ENCODE measurements at places on chromosomes 7 and 10.

GRCh38 chr10:17088118-17088806 is 41.3 kb downstream of the CUBN start:
- DNase-seq, result no peak

- no peak for DNase-seq
Measured at GRCh38 chr10:131533846-131534526, 222.5 kb upstream of the TCERG1L start.

DNA sequence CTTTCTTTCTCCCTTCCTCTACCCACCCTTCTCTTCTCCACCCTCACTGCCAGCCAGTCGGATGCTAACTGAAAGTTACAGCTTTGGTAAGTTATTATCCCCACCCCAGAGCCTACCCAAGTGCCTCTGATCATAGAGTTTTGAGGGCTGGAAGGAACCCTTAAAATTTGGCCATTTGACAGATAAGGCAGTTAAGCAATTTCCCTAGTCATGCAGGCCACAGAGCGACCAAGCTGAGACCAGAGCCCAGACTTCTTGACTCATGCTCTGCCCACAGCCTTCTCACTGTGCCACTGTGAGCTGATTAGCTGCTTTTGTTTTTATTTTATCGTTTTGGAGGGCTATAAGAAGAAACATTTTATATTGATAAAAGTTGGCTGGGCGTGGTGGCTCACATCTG is 17.2 kb downstream of the SAP25 start:
- no peak for DNase-seq

- DNase-seq, result peak; percentile 40
Measured at GRCh38 chr10:70162892-70163201, 7.5 kb downstream of the SAR1A start.

DNA sequence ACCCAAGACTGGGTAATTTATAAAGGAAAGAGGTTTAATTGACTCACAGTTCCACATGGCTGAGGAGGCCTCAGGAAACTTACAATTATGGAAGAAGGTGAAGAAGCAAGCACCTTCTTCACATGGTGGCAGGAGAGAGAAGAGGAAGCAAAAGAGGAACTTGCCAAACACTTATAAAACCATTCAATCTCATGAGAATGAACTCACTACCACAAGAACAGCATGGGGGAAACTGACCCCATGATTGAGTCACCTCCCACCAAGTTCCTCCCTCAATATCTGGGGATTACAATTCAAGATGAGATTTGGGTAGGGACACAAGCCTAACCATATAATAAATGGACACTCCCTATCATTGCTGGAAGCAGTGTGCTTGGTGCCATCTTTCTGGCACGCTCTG is 506.3 kb downstream of the CALN1 start:
- no peak for DNase-seq

GRCh38 chr10:112071596-112072133 is 111.9 kb downstream of the GPAM start:
- DNase-seq, result no peak

DNA sequence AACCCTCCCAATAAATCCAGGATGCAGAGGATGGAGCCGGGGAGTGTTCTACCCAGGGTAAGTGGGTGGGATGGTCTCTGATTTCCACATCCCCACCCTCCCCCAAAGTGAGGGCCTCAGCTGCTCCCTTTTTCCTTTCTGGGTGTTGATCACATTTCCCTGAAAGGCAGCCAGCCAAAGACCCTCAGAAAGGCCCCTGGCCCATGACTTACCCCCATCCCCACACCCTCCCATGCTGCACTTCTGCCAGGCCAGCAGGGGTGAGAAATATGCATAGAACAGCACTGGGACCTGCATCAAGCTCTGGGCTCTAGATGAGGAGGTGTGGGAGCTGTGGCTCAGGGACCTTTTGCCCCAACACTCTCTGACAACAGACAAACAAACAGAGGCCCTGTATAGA is 927.3 kb upstream of the ZNF722 start:
- peak; percentile 7 for DNase-seq

- DNase-seq, result no peak
Measured at GRCh38 chr7:77540402-77540822, 3.3 kb downstream of the PTPN12 start.

GRCh38 chr10:94353336-94353735 is 9.4 kb downstream of the NOC3L start:
- no peak for DNase-seq

GRCh38 chr7:155988416-155988815 is 176.2 kb upstream of the SHH start:
- peak; percentile 22 for DNase-seq

GRCh38 chr10:74890460-74890859 is 64.1 kb downstream of the KAT6B start:
- no peak for DNase-seq

- no peak for DNase-seq
Measured at GRCh38 chr7:129609666-129610065, 1.9 kb upstream of the NRF1 start.

GRCh38 chr7:36781011-36781738 is 56.9 kb upstream of the AOAH start:
- peak; percentile 62 for DNase-seq

DNA sequence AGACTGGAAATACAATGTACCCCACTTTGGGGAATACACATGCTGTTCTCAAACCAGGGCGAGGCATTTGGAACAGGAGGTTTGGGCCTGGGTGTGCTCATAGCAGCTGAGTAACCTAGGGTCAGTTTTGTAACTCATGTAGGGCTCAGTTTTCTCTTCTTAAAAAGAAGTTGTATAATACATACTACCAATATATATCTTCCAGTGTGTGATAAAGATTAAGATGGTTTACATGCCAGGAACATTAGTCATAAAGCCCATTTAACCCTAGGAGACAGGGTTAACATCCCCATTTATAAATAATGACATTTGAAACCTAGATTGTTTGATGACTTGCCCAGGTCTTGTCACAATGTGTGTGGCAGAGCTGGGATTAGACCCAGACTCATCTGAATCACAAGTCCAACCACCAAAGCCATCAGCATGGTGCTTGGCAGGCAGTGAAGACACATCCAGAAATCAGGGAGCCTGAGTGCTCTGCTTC is 6.0 kb downstream of the AKR1B10 start:
- DNase-seq, result no peak

DNA sequence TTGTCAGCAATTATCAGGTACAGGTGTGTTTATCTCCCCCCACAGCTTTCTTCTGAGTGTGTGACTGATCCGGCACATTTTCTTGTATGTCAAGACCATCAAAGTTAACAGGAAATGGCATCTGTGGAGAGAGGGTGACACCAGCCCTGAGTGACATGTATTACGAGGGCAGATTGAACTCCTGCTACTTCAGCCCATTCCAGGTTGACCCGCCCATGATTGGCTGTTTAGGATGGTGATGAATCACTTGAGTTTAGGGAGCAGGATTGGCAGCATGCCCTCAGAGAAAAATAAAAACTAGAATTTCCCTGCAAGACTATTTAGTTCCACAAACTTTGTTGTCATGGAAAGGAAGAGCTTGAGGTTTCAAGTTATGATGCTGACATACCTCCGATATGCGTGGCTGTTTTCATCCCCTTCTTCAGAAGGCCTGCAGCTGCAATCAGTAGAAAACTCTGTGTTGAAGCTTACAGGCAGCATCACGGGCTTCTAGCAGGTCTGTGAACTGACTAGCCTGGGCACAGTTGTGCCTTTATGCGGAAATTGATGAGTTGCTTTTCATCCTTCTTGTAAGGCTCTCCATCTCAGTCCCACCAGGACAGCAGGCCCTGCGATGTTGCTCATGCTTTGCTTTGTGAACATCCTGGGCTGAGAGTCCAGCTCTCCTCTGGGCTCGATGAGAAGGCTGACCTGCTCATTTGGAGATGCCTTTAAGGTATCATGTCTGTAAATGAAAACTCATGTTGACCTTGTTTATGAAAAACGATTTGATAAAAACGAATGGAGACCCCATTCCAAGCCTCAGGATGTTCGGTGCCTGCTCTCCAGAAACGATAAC is 8.0 kb upstream of the CELF2 start:
- DNase-seq, result no peak

- no peak for DNase-seq
Measured at GRCh38 chr7:94173436-94173835, 169.3 kb upstream of the BET1 start.

- no peak for DNase-seq
Measured at GRCh38 chr10:24597961-24598360, 125.7 kb downstream of the ARHGAP21 start.

DNA sequence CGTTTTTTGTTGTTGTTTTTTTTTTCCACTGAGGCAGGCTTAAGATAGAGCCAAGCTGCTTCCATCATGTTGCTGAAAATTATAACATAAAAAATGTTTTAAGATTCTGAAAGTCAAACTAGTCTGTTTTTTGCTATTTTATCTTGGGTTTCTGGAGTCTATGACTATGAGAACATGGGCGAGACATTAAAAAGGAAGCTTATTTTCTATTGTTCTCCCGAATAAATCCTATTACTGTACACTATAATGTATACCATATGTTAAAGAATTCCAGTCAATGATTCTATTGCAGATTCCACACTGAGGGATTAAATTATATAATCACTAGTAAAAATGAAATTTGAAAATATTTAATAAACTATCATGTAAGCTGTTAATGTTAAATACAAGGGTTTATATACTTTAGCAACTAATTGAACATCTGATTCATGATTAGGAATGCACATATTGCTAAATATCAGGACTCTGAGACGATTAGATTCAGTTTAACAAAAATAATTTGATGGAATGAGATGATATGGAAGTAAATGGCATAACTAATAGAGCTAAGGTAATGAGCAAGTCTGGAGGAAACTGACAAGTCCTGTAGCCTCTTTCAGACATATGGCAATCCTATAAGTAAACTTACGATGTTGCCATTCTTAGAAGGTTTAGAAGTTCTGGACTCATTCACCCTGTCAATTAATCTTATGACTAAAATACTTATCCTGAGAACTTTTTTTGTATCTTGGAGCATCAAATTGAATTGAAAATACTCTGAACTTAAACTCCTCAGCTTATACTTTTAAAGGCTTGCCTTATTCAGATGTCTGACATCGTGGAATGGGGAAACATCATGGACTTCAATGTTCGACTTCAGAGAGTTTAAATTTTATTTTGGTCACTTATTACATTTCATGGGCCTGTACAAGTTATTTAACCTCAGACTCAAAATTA is 294.8 kb upstream of the DGKB start:
- DNase-seq, result no peak

DNA sequence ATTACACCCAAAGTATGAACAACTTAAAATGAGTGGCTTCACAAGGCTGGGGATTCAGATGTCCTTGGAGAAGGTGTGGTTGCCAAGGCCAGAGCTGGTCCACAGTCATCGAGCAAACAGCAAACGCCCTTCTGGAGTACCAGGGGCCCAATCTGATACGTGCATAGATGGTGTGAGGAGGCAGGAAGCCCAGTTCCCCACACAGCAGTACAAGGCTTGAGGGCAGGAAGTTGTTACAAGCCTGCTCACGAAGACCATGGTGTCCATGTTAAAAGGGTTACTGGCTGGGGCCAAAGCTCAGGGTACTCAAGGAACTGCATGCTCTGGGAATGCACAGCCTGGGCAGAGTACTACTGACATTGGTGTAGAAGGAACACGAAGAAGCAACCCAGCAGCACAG is 4.6 kb upstream of the ANKRD26 start:
- DNase-seq, result no peak

DNA sequence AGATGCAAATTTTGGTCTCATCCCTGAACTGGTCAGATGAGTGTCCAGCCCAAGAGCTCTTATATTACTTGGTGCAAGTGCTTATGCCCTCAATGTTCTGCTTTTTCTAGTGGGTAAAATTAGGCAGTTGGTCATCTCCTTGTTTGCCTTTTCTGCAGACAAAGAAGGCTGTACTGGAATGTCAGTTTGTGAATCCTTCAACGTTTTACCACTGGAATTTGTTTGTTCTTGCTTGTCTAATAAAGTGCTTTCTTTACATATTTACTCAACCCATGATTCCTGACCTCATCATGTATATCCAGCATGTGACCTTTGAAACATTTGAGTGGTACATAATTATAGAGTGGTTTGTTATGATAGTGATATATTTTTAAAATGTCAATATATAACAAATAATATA is 232.2 kb upstream of the TEX47 start:
- DNase-seq, result no peak

DNA sequence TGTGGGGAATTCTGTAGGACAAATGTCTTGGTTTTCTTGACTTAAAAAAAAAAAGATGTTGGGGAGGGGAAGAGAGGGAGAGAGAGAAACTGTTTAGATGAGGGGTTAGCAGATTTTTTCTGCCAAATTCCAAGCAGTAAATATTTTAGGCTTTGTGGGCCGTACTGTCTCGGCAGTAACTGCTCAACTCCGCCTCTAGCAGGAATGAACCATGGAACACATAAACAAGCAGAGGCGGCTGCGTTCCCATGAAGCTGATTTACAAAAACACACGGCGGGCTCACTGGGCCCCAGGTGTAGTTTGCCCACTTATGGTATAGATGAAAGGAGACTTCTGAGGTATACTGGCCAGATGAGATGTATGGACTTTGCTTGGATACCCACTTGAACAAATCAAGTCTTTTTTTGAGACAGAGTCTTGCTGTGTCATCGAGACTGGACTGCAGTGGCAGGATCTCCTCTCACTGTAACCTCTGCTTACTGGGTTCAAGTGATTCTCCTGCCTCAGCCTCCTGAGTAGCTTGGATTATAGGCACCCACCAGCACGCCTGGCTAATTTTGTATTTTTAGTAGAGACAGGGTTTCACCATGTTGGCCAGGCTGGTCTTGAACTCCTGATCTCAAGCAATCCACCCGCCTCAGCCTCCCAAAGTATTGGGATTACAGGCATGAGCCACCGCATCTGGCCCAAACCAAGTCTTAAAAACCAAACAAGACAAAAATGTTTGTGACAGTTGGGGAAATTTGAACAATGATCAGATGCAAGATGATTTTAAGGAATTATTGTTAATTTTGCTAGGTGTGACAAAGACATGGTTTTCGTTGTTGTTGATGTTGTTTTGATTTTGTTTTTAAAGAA is 9.7 kb upstream of the ADAMTS14 start:
- DNase-seq, result peak; percentile 81

- DNase-seq, result peak; percentile 22
Measured at GRCh38 chr7:150631084-150631826, 930 bp downstream of the GIMAP6 start.

- DNase-seq, result no peak
Measured at GRCh38 chr7:76044375-76044865, 3.4 kb downstream of the STYXL1 start.

DNA sequence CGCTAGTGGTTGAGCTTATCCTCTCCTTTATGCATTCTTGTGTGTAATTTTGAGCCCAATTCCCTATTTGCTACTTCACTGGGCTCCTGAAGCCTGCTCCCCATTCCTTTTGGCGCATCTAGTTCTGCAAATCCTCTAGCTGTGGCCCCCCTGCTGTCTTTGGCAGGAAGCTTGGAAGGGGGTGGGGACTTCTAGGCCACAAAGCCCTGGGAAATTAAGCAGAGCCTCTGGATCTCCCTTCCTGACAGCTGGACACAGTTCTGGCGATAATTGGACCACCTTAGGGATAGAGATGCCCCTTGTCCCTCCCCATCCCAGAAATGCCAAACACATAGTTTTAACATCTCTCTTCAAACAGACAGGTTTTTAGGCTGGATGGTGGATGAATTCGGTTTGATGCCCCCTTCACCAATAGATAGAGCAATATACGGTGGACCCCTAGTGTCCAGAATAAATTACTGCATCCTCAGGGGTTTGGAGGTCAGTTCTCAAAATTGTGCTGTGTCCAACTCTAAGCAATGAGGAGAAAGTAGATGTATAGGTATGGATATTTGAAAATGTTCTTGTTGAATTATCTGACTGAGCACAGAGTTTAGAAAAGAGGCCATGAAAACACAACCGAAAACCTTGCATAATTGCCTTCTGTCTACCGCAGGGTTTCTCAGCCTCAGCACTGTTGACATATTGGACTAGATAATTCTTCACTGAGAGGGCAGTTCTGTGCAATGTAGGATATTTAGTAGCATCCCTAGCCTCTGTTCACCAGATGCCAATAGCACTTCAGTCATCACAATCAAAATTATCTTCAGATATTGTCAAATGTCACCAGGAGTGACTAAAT is 75.5 kb downstream of the PAPSS2 start:
- DNase-seq, result peak; percentile 72
